ENCODE measurements at places on chromosomes 1 and 21. TPM values are rescaled to one million over a fixed set of nuclear protein-coding genes. Genes with fewer than 3 reads are reported as not detected.

CHI3L2 gene
- total RNA-seq, result not detected

POU3F1 gene
- total RNA-seq, result 16.5 TPM

LY9 gene
- not detected for total RNA-seq

COL24A1 gene
- not detected for total RNA-seq

IQGAP3 gene
- 31.5 TPM for total RNA-seq

DNA sequence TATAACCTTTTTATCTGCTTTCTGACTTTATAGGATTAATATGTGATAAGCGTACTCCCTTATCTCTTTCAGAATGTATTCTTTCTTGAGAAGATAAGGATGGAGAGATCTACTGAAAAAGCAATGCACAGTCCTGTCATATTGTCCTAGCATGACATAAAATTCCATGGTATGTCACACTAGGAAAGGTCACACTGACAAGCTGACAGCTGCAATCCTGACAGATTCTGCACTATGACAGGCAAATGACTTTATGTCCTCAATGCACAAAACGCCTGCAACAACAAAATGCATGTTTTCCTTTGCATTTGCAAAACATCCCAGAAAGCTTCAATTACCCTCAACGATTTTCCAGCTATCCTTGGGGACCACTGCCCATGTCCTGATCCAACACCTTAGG, 393.8 kb downstream of the DSCAM start:
- DNase-seq, result no peak

GRCh38 chr1:6730880-6731279, 29.3 kb upstream of the DNAJC11 start:
- no peak for DNase-seq

GRCh38 chr1:58045094-58045705, 501.3 kb downstream of the OMA1 start:
- no peak for DNase-seq

DNA sequence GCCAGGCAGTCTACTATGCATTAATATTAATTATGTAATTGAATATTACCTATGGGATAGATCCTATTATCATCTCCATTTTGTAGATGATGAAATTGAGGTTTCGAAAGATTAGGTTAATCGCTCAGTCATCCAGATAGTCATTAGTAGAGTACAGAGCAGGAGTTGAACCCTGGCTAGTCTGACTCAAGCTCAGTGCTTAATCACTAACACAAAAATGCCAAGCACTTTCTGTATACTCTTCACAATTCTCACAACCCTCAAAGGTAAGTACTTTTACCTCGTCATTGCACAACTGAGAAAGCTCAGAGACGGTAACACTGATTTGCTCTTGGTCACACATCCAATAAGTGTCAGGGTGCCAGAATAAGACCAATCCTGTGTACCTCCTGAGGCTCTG, 280.2 kb upstream of the PLXNA2 start:
- DNase-seq, result no peak
